ENCODE measurements at places on chromosomes 3 and 15.

DNA sequence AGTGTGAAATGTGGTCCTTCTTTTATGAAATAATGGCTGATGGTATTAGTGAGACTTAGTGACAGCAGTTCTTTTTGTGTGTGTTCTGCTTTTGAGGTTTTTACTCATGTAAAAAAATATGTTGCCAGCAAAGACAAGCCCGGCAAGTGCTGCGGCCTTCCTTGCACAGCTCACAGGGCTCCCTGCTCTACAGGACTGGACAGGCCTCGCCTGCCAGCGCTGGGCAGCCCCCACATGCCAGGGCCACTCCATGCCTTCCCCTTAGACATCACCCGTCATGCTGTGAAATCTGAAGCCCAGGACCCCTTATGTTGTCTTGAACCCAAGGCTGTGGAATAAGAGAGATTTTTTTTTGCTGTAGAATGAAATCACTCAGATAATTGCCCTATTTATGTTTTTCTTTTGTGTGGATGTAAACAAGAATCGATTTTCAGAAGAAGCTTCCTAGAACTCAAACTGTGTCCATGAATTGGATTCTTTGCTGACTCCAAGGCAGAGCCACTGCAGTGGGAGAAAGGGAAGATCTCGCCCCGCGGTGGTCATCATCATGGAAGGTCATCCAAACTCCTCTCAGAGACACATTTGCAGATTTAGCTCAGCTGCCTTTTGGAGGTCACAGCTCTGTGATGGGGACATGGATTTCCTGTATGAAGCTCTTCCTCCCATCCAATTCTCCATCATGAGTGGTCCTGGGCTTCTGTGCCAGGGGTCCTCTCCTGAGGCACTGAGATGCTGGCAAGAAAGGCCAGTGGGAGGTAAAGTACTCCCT lies 150.8 kb downstream of the ATP10A start:
- DNase-seq: no peak

- no peak for DNase-seq
Measured at GRCh38 chr15:86183596-86184491, 104.2 kb downstream of the AGBL1 start.

GRCh38 chr3:45647148-45647619 lies 42.0 kb upstream of the SACM1L start:
- no peak for DNase-seq

DNA sequence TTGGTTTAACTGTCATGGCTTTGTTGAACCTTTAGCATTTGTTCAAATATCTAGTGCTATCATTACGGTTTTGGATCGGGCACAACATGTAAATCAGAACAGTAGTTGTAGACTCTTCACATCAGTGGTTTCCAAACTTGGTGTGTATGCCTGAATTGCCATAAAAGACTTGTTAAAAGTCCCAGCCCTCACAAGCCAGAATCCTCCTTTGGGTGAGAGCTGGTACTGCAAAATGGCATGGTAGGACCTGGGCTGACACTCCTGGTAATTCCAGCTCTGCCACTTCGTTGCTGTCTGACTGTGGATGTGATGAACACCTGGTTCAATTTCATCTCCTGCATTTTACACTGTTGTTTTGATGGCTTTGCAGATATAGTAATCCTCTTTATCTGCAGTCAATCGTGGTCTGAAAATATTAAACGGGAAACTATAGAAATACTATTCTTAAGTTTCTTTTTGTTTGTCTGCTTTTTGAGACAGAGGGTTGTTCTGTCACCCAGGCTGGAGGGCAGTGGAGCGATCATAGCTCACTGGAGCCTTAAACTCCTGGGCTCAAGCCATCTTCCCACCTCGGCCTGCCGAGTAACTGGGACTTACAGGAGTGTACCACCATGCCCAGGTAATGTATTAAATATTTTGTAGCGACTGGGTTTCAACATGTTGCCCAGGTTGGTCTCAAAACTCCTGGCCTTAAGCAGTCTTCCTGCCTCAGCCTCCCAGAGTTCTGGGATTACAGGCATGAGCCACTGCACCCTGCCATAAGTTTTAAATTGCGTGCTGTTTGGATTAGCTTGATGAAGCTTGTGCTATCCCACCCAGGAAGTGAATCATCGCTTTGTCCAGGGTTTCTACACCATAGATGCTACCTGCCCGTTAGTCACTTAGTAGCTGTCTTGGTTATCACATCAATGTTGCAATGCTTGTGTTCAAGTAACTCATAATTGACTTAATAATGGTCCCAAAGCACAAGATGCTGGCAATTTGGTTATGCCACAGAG lies 61.6 kb downstream of the RAB7A start:
- no peak for DNase-seq

DNA sequence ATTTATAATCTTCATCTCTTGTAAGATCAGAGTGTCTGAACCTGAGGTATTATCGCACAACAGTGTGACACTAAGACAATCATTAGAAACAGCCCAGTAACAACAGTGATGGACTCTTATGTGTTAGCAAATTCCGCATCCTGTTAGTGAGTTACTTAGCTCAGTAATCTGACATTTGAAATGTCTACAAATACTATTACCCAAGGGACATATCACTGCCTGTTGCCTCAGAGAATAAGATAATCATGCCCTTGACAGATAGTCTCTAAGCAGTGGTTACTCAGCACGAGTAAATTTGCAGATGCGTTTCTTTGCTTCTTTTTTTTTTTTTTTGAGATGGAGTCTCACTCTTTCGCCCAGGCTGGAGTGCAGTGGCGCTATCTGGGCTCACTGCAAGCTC lies 13.4 kb upstream of the RTP1 start:
- DNase-seq: no peak

DNA sequence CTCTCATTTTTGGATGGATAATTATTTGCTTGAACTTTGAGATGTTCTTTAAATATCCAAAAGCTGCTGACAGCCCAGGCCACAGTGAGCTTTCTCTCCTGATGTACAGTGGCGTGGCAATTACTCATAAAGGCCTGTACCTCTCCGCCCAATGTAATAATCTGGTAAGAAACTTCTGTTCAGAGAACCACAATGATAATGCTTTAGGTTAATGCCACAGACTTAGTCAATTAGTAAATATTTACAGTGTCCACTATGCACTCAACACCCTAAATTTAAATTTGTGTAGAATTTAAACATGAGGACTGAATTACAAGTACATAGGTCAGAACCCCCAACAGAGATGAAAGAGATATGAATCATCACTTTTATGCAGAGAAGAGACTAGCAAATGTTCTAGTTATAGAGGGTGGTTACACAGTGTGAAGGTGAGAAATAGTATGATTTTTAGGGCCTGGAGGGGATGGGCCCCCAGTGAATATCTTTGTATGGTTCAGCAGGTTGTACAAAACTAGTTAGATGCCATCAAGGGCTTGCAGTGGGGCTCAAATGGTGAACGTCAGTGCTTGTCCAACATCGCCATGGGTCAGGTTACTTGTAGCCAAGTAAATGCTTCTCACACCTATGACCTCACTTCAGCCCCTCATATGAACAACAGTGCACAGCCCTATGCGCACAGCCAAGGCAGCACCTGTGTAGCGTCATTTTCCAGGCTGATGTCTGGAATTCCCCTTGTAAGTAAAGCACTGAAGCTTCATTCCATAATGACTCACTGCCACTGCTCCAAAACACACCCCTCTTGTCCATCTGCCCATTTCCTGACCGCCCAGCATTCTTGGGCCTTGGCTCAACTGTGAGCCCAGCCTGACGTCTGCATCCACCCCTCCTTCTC lies 13.3 kb downstream of the ABHD2 start:
- DNase-seq: no peak

DNA sequence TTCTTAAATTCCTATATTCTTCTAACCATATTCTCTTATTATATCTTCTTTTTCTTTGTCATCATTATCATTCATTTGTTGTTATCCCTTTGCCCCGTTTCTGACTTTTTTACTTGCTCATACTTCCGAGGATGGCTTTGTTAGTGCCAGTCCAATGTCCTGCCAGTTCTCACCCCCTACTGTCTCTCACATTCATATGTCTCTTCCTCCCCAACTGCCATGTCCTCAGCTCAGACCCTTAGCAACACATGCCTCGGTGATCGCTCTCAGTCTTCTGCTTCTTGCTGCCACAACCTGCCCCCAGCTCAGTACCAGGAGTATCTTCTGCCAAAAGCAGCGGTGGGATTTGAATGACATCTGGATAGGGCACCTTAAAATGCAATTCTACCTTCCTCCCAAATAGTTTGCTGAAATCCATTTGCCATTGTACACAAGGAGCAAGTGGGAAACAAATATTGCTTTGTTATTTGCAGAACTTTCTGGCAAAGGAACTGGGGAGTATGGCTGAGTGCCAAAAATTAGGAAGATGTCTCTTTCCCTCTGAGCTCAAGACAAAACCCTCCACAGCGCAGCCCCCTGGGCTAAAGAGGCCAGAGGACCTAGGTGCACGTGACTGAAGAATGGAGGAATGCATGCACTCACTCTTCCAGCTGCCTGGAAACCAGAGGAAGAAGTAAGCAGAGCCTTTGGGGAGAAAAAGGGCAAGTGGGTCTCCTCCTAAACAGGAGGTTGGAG lies 57.7 kb upstream of the CTNNB1 start:
- DNase-seq: no peak

DNA sequence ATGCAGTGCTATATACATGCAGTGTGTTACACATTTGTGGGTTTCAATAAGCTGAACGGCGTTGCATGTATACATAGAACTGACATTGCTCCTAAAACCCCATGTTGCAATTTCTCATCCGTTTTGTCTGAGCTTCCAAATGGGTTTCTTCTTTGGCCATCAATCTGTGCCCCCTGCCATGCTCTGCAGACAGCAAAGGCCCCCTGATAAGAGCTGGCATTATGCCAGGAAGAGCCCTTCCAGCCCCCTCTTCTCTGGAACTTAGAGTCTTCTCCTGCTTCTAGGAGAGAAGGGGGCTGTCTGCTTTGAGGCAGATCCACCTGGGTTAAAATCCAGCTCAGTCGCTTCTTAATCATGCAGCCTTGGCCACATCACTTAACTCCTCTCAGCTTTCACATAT lies 254.0 kb downstream of the SLCO3A1 start:
- no peak for DNase-seq

DNA sequence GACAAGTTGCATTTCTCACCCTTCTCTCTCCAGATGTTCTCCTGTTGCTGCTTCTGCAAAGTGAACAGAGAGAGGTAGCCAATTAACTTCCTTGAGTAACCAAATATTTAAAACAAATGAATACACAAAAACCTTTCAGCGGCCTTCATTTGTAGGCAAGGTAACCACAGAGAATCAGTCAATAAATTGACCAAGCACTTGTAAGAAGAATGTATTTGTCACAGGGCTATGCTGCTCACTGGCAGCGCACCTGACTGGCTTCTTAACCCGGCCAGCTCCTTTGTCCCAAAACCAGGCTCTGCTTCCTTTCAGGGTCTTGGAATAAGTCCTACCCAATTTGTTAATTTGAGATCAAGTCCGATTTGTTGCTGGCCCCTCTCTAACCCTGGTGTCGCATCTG lies 43.5 kb upstream of the STXBP5L start:
- no peak for DNase-seq

- DNase-seq: no peak
Measured at GRCh38 chr15:75090388-75090734, 67.0 kb downstream of the PPCDC start.

GRCh38 chr15:84387086-84387485 lies 151.5 kb downstream of the GOLGA6L4 start:
- no peak for DNase-seq

- peak; percentile 28 for DNase-seq
Measured at GRCh38 chr3:190585805-190586630, 72.1 kb downstream of the IL1RAP start.

DNA sequence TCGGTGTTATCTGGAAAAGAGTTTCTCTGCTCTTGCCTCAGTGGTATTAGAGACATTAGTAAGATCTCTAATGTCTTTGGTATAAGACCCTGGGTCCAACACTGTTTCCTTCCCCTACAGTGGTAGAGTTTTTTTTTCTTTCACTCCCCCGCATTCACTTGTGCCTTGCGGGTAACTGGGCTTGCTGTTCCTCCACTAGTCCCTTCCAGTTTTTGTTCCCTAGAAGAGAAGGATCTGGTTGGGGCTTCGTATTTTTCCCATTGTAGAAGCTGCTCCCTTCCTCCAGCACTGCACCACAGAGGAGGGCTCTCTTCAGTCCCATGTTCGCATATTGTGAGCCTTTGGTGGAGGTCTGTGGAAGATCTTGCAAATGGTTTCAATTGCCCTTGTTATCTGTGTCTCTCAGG lies 13.7 kb downstream of the CTDSPL2 start:
- no peak for DNase-seq

GRCh38 chr3:28982906-28983305 lies 298.0 kb upstream of the RBMS3 start:
- DNase-seq: no peak

- DNase-seq: no peak
Measured at GRCh38 chr15:75809986-75810750, 33.1 kb upstream of the UBE2Q2 start.

GRCh38 chr15:55334997-55335396 lies 16.0 kb downstream of the PIGB start:
- no peak for DNase-seq

GRCh38 chr3:119258915-119259314 lies 18.2 kb upstream of the B4GALT4 start:
- no peak for DNase-seq

DNA sequence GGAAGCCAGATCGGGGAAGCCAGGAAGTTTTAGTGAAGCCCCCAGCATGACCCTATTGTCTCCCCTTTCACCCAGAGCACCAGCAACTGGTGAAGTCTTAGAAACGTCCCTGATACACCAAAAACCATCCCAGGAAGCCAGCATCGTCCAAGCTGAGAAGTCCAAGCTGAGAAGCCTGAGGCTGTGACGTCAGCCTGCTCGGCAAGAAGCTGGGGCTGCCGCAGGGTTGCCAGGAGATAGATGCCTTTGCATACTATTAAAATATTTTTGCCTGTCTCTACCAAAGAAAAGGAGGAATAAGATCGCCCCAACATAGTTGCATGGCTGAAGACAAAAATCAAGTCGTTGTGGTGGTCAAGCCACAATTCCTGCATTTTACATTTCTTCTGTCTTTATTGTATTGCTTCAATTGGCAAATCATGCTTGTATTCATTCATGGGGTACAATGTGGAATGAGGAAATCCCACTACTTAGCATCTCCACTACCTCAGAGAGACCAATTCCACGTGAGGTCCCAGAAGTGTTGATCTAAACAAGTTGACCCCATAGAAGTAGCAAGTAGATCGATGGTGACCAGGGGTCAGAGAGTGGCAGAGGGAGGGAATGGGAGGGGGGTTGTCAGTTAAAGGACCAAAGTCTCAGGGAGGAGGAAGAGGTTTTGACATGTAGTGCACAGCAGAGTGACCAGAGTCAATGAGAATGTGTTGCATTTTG lies 19.6 kb upstream of the EMC3 start:
- no peak for DNase-seq

DNA sequence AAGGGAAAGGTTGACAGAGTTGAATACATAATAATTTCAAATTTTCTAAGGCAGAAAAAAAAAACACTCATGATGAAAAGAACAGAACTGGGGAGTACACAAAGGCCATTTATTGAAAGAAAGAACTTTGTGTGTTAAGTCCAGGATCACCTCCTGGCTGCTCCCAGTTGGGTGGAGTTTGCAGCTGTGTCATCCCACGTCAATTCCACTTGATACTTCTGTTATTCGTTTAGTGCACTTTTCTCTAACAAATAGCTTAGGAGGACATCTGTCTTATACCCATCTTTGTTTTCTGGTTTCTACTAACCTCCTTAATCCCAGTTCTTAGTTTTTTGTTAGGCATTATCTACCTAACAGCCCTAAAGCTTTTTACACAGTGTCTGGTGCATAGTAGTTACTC lies 44.7 kb downstream of the SGO1 start:
- no peak for DNase-seq
